ENCODE measurements at places on chromosomes 2 and 18.

DNA sequence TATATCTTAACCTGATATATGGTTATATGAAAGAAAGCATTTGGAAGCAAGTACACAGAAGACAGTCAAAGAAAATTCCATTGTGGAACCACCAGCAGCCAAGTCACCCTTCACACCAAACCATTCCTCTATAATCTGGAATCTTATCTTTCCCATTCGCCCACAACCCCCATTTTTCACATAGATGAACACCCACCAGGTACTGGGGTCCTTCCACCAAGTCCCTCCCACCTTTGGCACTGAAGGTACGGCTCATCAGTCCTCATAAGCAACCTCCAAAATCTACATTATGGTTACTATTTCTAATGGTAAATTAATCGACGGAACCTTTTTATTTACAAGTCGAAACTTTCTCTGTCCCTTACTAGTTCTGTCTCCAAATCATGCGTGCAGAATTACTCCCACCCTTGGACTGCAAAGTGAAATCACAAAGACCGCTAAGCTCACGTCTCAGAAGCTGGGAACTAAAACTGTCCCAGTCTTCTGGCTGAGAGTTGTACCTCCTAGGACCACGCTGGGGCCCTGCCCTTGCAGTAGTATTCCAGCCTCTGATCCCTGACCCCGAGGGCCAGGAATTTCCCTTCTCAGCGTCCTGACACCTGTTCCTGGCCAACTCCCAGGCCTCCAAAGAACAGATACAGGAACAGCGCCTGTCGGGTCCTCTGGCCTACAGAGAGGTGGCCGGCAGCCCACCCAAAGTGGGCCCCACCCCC, 702 bp downstream of the OLA1 start:
- peak; percentile 13 for DNase-seq

GRCh38 chr2:29847886-29848285, 73.5 kb downstream of the ALK start:
- no peak for DNase-seq

DNA sequence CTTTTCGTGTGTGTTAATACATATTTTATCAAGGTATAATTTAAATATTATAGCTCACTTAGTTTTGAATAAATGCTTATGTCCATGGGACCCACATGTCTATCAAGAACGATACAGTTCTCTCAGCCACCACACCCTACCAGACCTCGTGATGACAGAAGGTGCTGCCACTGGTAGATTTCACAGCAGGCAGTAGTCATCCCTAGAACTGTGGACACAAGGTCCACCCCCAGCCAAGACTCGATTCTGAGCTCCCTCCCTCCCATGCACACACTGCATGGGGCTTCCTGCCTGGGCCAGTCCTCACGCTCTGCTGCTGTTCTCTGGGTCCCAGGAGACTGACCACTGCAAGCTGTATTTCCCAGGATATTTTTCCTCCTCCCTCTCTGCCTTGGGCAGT, 26.5 kb upstream of the CREB1 start:
- DNase-seq = no peak

DNA sequence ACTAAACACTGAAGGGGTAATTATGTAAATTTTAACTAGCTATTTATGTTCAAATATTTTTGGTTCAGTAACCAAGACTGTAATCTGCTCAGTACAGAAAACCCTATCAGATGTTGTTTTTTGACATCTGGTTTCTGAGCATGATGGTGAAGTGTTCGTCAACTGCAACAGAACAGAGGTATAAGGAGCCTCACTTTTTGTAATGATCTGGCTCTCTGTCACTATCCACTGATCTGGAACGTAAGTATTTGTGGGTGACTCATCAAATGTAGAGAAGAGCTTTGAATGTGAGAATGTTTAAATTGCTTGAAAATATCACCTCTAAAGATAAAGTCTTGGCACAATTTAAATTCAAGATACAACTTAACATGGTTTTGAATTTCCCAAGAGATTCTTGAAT, 213.6 kb upstream of the FAM98A start:
- DNase-seq = no peak

- peak; percentile 14 for DNase-seq
These were observed 99.2 kb upstream of the ITGA4 start for GRCh38 chr2:181357979-181358378.

GRCh38 chr2:74239346-74239745, 40.9 kb downstream of the MTHFD2 start:
- no peak for DNase-seq

DNA sequence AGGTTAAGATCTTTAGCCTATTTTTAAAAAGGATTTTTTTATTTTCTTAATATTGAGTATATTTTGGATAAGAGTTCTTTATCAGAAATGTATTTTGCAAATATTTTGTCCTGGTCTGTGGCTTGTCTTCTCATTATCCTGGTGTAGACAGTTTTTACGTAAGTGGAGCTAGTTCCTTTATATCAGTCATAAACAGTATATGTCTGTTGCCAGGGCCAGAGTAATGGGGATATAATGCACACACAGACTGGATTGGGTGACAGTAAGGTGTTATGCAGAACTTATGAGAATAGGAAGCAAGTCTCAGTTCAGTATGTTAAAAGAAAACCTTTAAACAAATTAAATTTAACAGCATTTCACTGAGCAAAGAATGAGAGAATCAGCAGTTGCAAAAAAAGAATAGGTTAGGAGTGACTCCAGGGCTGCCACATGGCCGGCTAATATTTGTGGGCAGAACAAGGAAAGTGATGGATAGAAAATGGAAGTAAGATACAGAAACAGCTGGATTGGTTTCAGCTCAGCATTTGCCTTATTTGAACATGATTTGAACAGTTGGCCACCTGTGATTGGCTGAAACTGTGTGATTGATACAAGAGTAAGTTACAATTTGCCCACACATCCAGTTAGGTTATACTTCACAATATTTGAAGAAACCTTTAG, 61.1 kb upstream of the ZNG1B start:
- DNase-seq = no peak

- DNase-seq = no peak
These were observed 1616.3 kb upstream of the ACVR2A start for GRCh38 chr2:146228466-146229058.

DNA sequence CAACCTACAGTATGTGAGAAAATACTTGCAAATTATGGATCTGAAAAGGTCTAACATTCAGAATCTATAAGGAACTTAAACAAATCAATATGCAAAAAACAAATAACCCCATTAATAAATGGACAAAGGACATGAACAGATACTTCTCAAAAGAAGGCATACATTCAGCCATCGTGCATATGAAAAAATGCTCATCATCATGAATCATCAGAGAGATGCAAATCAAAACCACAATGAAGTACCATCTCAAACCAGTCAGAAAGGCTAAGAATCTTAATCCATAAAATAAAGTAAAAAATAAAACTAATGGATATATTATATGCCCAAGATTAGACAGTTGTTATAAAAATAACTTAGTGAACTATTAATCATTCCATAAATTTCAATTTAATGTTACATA, 154.0 kb downstream of the CALCRL start:
- DNase-seq = no peak

- no peak for DNase-seq
These were observed 79.8 kb downstream of the MOGAT1 start for GRCh38 chr2:222751238-222751637.

- no peak for DNase-seq
These were observed 336.0 kb upstream of the HNRNPA3 start for GRCh38 chr2:176876493-176877103.

DNA sequence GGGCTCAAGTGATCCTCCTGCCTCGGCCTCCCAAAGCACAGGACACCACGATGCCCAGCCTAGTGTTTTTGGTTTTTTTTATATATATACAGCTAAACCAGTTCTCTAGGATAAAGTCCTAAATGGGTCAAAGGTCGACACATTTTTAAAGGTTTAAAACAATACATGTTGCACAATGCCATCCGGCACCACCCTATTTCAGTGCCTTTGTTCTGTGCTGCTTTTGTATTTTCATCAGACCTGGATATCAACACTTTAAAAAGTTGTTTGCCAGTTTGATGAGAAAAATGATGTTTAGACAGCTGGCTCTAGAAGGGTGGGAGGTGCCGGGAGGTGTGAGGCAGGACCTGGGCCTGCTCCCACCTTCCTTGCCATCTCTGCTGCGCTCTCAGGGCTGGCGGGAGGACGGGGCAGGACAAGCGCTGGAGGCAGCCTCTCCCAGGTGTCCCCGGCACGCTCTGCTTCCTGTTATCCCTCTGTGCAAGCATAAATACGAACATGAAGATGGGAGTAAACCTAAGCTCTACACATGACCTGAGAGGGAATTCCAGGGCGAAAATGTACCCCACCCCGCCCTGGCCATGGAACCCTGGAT, 103.7 kb downstream of the HS6ST1 start:
- no peak for DNase-seq

DNA sequence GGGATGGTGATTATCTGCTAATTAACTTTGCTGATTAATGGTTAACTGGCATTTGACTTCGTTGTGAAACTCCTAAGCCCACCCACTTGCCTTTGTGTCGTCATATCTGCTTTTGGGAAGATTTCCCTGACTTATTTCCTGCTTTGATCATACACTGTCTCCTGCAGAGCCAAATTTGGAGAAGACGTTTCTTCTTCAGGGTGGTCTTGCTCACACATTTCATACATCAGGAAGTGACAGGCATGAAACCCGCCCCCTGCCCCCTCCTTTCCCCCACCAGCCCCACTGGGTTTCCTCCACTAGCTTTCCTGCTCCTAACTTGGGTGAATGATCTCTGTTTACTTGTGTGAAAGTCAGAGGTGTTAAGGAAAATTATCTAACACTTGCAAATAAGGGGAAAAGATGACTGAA, 300.1 kb downstream of the TSN start:
- DNase-seq = no peak

GRCh38 chr2:204078003-204078698, 141.6 kb downstream of the ICOS start:
- no peak for DNase-seq

DNA sequence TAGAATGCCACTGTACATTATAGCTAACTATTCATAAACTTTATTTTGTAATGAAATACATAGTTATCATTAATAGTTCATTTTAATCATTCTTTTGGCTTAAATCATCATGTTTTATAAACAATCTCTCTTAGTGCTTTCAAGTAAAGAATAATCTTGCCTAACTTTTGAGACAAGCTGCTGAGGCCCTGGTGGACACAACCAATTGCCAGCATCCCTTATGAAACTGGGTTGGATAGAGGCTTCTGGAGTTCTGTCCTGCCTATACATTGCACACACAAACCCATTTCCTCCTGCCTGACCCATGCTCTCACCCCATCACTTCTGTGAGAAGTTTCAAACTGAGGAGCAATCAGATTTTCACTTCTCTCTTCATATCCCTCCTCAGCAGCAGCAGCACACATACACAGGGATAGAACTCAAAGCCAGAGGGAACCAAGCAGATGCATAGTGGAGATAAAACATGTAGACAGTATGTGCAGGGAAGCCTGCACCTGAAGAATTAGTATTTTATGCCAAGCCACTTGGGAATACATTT, 450.0 kb upstream of the SLC14A2 start:
- DNase-seq = no peak

DNA sequence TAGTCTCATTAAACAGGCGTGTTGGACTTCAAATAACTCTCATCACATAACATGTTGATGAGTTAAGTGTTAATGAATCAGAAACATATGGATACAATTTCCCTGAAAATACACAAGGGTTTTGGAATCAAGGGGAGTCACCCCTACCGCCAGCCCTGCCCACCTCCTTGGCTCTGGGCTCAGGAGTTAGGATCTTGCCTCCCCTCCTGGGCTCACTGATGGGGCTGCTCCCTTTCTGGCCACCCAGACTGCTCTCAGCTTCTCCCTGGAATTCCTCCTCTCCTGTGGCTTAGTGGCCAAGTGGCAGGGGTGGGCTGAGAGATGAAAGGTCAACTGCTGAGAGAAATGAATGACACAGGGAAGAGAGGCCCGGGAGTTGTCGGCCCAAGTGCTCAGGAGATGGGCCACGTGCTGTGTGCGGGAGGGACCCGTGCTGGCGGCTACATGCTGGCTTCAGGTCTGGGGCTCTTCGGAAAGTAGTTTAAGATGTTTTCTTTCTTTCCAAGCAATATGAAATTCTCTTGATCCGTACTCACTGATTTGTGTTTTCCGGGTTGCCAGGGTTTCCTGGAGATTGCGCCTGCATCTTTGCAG, 55.8 kb upstream of the TNP1 start:
- no peak for DNase-seq

DNA sequence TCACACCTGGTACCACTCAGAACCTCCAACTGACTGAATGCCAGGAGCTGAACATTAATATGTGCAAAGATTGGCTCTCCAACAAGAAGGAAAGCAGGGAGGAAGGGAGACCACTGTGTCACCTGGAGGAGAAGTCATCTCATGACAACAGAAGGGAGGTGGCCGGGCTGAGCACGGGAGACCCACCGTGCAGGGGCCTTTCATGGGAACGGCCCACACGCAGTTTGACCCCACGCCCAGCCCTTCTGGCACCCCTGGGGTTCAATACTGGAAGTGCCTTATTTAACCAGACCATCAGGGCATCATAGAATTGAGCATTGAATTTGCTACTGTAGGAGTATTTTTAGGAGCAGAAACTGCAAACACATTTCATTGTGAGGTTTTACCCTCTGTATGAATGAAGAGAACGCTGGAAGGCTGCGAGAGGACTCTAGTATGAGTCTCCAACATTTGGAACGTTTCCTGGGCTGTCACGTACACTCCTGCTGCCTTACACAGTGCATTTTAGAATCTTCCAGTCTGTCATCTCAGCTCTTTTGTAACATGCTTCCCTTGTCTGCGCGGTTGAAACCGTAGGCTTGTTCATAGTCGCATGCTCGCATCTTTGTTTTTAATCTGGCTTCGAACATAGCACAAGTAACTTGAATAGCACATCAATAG, 132.1 kb downstream of the NFATC1 start:
- no peak for DNase-seq

- no peak for DNase-seq
These were observed 82.3 kb downstream of the PXDN start for GRCh38 chr2:1661891-1662605.

DNA sequence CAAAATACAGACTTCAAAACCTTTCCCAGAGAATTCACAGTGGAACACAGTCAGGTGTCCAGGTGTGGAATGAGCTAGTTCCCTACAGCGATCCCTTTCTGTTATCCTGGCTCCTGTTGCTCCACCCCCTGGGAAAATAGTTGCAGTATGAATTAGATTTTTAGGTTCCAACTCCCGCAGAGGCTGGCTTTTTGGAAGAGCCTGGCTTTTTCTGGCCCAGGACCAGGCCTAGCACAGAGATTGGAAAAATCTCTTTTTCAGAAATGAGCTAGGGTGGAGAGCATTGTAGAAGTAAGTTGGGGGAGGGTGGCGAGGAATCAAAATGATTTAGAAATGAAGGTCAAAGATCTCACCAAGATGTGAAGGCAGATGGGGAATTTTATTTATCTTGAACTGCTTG, 27.1 kb downstream of the COL5A2 start:
- DNase-seq = no peak

GRCh38 chr2:38122344-38122743, 46.4 kb upstream of the CYP1B1 start:
- DNase-seq = no peak

GRCh38 chr2:1701020-1701419, 43.3 kb downstream of the PXDN start:
- DNase-seq = no peak

GRCh38 chr2:74367789-74368188, 12.3 kb downstream of the DCTN1 start:
- DNase-seq = no peak
